Activated CD4-positive, alpha-beta T cell treated with anti-CD3 and anti-CD28 coated beads, Interleukin-2, amount 50 U/mL, for 48 hours (primary cell): ENCODE measurements at places on chromosomes 1 and 21.

GRCh38 chr1:114192328-114192727, 38.7 kb upstream of the SYT6 start:
- DNase-seq: no peak

- DNase-seq: no peak
Observed at GRCh38 chr1:25169610-25170009, 62.7 kb downstream of the SYF2 start.

DNA sequence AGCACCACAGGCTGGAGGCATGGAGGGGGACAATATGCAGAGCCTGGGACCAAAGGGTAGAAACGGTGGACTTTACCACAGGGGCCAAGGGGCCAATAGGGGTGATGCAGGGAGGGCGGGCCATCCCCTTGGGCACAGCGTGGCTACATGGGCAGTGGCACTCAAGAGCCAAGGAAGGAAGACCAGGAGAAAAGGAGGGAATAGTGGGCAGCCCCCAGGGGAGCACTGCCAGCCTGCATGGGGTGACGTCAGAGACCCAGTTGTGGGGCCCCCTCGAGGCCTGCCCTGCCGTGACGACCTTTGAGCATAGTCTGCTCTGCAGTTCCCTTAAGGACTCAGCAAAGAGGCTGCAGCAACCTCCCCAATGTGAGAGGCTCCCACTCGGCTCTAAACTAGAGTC, 95.5 kb upstream of the TMPRSS2 start:
- DNase-seq: no peak

DNA sequence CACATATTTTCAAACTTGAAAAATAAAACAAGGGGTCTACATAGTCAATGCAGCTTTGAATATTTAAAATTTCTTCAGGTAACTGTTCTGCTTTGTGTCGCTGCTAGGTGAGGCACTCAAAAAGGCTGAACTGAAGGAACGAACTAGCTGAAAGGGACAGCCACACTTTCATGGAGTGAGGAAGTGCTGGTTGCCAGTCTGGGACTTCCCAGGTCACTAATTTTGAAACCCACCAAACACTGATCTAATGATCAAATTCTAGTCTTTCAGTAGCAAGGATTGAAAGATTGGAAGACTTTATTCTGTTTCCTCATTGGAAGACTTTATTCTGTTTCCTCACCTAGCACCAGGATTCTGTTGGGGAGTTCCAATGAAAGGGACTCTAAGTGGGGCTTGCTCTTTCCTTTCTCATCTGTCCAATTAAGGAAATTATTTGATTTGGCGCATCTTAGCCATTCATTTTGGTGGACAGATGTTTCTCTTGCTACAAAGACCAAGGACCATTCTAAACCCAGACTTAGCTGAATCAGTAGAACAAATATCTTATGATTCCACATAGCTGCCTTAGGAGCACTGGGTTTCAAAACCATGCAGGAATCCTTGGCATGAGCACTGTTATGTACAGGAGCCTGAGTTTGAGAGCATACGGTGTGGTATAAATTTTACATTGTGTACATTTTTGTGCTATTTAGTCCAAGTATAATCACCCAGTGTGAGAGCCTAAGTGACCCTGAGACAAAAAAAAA, 10.9 kb upstream of the ARID1A start:
- DNase-seq: no peak

GRCh38 chr1:56493826-56494225, 85.5 kb downstream of the PLPP3 start:
- DNase-seq: no peak

DNA sequence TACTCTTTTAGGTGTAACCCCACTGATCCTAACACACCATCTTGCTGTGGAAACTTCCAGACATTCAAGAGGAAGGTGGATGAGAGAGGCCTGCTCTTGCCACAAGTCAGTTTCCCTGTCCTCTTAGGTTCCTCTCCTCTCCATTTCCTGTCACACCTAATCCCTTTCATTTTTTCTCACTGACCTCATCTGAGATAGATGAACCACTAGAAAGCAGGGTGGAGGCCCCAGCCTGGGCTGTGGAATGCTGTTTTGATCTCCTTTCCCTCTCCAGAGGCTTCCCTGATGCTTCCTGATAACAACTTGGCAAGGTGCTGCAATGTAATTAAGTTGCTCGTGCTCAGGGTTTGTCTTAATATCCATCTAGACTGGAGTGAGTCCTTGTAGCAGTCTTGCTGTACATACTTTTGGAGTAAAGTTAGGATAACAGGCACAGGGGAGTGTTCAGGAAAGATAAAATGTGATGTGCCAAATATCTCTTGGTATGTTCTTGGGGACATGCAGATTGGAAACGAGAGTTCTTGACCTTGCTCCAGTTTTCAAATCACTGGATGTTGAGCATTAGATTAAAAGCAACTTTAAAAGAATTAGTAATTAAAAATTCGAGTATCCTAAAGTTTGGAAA, 11.2 kb downstream of the LRRC42 start:
- no peak for DNase-seq

DNA sequence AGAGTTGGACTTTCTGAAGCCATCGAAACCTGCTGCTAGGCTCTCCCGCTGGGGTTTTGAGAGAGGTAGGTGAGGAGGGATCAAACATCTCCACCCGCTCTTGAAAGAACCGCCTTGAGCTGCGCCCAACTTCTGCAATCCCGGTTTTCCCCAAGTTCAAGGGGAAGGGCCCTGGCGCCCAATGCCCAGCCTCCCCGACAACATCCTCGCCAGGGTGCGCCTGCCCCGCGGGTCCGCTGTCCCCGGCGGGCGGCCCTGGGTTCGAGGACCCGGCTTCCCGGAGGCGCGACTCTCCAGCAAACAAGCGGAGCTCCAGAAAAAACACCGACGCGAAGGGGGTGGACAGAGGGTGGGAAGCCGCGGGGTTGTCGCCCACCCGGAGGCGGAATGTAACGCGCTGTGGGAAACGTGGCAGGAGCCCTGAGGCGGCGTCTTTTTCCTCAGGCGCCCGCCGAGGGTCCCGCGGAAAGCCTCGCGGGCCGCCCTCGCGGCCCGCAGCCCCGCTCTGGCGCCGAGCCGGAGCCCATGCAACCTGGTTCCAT, 607 bp downstream of the BTG3 start:
- peak; percentile 42 for DNase-seq

- DNase-seq: peak; percentile 34
Observed at GRCh38 chr1:205313563-205314308, 7.8 kb downstream of the NUAK2 start.

GRCh38 chr1:31939484-31940329, 1.5 kb upstream of the PTP4A2 start:
- DNase-seq: peak; percentile 83

GRCh38 chr1:75786901-75787493, 941 bp downstream of the RABGGTB start:
- DNase-seq: no peak

GRCh38 chr1:188822248-188822647, 1655.4 kb downstream of the BRINP3 start:
- no peak for DNase-seq

DNA sequence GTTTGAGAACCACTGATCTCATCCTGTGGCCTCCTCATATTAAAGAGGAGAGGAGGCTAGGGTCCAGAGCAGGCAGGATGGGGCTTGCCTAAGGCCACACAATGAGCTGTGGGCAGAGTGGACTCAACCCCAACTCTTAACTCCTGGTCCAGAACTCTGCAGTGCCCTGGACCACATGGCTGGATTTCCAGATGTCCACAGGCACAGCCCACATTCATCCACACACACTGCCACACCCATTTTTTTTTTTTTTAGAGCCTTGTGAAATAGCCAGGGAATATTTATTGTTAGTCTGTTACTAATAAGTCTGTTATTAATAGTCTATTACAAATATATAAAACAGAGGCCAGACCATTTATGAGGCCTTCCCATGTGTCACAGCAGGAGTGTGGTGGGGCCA, 192.2 kb downstream of the TRABD2B start:
- no peak for DNase-seq

DNA sequence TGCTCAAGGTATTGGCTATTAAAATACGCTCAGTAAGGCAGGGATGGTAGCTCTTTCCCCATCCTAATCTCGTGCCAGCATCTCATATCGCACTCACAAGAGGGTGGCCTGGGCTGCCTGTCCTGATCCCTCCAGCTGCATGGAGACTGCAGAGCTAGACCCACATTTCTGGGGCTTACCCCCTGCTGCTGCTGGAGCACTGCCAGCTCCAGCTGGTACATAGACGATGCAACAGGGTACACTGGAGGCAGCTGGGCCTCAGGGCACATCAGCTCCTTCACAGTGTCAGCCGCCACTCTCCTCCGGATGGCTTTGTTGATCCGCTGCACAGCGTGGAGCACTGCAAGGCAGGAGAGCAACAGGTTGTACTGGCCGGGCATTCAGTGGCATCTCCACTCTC, 16.0 kb downstream of the IQGAP3 start:
- no peak for DNase-seq

- DNase-seq: no peak
Observed at GRCh38 chr1:42658877-42659337, 684 bp downstream of the PPIH start.

DNA sequence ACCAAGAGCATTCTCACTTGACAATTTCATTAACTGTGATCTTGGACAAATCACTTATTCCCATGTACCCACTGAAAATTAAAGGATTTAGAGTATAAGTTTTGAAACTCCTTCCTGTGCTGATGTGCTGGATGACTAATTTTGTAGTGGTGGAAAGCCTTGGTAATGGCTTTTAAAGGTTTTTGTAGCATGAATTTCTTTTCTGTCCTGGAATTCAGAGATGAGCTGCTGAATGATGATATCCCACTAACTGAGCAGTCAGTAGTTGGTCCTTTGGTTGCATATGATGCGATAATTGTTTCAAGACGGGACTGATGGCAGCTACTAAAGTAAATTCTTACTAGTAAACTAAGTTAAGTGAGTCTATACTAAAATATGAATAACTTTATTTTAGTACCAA, 5.2 kb downstream of the RPL5 start:
- no peak for DNase-seq

DNA sequence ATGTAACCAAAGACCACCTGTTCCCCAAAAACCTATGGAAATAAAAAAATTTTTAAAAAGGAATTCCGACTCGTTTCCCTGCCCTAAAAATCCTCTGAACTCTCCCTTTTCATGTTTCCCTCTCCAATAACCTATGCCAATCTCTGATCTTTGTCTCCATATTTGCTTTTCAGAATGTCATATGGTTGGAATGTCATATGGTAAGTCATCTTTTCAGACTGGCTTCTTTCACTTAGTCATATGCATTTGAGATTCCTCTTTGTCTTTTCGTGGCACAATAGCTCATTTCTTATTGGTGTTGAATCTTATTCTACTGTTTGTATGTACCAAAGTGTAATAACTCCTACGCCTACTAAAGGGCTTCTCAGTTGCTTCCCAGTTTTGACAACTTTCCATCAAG, 117.5 kb downstream of the BACH1 start:
- no peak for DNase-seq

DNA sequence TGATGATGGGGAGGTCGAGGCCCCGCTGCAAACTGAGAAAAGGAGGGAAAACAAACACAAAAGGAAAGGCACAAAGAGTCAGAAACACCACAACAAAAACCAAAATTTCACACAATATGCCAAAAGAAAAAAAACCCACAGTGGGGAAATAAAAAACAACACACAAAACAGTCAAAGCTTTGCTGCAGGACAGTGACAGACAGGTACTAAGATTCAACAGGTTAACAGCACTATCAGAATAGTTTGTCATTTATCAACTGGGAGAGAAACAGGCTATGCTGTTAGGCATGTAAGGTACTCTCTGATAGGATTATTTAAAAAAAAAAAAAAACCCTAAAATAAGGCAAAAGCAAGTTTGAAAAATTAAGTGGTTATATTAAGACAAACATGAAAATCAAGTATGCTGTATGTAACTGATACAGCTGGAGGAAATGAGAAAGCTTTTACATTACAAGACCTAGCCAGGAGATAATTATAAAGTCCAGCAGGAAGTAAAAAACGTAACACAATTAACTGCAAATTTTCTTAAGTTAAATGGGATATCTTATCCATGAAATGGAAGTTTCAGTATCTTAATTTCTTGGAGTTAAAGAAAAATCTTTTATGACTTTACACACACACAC, 179.0 kb downstream of the EIF4G3 start:
- no peak for DNase-seq

DNA sequence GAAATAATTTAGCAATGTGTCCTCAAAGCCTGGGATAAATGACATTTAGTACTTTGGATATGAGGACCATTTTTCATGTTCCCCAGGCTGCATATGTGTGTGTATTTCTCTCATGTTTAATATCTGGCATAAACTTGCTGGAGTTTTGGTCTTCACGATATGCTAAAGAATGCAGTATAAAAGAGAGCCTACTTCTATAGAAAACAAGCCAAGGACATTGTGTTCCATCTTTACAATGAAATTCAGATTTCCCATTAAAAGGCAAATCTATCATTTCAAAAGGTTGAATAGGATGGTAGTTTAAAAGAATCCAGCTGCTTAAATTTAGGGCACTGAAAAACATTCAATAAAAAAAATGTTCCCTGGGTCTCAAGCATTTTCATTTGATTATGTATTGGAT, 169.0 kb upstream of the C1orf105 start:
- DNase-seq: no peak
